ENCODE measurements at places on chromosomes 2 and 18. TPM values are rescaled to one million over a fixed set of nuclear protein-coding genes. Genes with fewer than 3 reads are reported as not detected.

C2orf92 gene
- total RNA-seq = 9.2 TPM

CD207 gene
- 0.06 TPM for total RNA-seq

NT5DC4 gene
- total RNA-seq = not detected

SLC66A2 gene
- total RNA-seq = 26.0 TPM

PDE6D gene
- 40.4 TPM for total RNA-seq

RAB6C gene
- 1.6 TPM for total RNA-seq

APLF gene
- total RNA-seq = 9.5 TPM

VIL1 gene
- total RNA-seq = not detected

APCDD1 gene
- total RNA-seq = 91.9 TPM

STAT1 gene
- 44.1 TPM for total RNA-seq

DDX1 gene
- 128 TPM for total RNA-seq

PCARE gene
- total RNA-seq = not detected

UPP2 gene
- total RNA-seq = 0.55 TPM

MEP1B gene
- total RNA-seq = 0.11 TPM

VWC2L gene
- 3.0 TPM for total RNA-seq

ALPP gene
- 0.06 TPM for total RNA-seq

GNAL gene
- total RNA-seq = 67.0 TPM

GPAT2 gene
- total RNA-seq = 0.83 TPM

SERPINB4 gene
- total RNA-seq = not detected

SLC9A2 gene
- 1.9 TPM for total RNA-seq

HAUS1 gene
- 23.3 TPM for total RNA-seq

PLCD4 gene
- 9.0 TPM for total RNA-seq

ASAP2 gene
- total RNA-seq = 48.6 TPM

SERPINB5 gene
- total RNA-seq = 0.20 TPM

COLEC12 gene
- 59.8 TPM for total RNA-seq

SPOPL gene
- total RNA-seq = 33.5 TPM

GYPC gene
- total RNA-seq = 114 TPM

SLC38A11 gene
- 3.1 TPM for total RNA-seq

TRAPPC8 gene
- total RNA-seq = 60.2 TPM

TXNL4A gene
- 134 TPM for total RNA-seq

EPAS1 gene
- total RNA-seq = 37.2 TPM

VWA3B gene
- 4.1 TPM for total RNA-seq

IL37 gene
- total RNA-seq = 0.28 TPM

PSTPIP2 gene
- 4.5 TPM for total RNA-seq

Measured in spinal cord (tissue), 10 donors.